Suprapubic skin (tissue), 4 donors: ENCODE measurements at places on chromosomes 6 and 20.

DNA sequence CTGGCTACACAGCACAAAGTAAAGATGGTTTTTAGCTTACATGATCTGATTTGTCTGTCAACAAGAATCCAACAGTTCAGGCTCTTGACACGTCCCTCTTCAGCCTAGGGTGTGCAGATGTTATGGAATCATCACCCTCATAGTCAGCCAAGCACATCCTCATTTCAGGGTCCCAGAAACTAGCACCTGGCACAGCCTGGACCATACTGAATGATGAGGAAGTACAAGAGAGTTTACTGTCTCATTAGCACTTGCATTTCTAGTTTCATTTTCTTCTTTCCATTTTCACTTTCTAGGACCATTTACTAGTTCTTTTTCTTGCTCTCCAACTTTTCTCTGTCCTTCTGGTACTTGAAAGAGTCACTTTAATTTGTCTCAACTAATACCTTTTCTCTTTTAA is 6.5 kb downstream of the RIPOR2 start:
- no peak for DNase-seq

- DNase-seq, result no peak
Measured at GRCh38 chr20:62183426-62184142, 756 bp downstream of the MTG2 start.

GRCh38 chr6:49072146-49072545 is 390.9 kb downstream of the MMUT start:
- DNase-seq, result no peak

- DNase-seq, result no peak
Measured at GRCh38 chr20:63787302-63787701, 43.8 kb downstream of the ZBTB46 start.

DNA sequence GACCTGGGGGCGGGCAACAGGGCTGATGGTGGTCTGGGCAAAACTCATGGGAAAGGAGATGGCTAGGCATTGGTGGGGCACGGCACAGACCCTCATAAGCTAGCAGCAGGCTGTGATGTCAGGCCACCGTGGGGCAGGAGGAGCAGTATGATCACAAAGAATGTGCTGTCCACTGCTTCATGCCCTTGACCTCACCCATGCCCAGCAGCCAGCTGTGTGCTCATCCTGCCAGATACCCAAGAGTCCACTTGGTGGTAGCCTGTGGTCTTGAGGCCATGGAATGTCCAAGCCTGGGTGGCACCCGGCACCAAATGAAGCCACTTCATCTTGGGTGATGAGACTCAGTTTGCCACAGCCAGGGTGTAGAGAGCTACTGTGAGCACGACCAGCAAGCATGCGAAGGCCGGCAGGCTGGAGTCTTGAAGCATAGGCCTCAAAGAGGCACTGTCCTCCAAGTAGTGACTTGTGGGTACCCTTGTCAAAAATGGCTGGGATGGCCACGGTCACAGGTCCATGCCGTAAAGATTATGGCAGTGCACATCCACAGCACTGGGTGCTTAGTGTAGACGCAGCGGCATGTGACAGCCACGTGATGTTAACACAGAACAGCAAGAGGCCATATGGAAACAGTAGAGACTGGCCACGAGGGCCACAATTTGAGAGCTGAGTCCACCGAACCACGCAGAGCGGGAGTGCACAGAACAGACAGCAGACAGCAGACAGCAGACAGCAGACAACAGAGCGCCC is 19.0 kb downstream of the PLAGL2 start:
- no peak for DNase-seq

- DNase-seq, result no peak
Measured at GRCh38 chr6:811831-812230, 118.9 kb upstream of the EXOC2 start.

DNA sequence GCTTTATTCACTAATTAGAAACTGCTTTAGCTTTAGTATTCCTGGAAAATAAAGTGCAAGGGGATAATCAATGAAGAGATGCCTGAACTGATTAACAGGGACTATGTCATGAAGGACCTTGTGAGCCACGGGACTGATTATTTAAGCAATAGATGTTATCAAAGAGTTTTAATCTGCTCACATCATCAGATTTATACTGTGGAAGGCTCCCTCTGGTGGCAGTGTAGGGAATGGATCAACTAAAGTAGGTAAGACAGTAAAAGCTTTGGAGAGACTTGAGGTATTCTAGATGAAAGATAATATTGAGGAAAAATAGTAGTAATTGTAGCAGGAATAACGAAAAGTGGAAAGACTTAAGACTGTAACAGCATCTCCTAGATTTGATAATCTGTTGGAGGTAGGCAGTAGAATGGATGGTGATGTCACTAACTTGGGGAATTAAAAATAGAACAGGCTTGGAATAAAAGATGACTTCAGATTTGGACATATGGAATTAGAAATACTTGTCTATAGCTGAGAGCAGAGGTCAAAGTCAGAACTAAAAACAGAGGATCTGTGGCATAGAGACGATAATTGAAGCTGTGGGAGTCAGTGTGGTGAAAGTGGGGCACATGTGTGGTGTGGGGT is 80.3 kb upstream of the HTR1E start:
- no peak for DNase-seq

DNA sequence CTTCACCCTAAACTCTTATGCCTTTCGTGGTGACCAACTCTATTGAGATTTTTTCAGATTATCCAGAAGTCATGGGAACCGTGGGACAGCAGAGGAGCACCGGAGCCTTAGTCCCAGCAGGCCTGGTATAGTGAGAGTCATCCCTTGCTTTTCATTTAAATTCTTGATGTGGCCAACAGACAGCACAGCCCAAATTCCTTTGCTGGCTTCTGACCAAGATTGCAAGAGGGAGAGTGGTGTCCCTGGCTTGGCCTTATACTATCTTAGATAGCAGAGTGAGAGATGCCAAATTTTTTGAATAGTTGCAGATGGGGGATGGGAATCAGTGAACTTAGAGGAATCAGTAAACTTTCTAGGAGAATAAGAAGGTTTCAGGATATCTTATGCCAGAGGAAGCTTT is 7.8 kb downstream of the STX11 start:
- DNase-seq, result no peak

DNA sequence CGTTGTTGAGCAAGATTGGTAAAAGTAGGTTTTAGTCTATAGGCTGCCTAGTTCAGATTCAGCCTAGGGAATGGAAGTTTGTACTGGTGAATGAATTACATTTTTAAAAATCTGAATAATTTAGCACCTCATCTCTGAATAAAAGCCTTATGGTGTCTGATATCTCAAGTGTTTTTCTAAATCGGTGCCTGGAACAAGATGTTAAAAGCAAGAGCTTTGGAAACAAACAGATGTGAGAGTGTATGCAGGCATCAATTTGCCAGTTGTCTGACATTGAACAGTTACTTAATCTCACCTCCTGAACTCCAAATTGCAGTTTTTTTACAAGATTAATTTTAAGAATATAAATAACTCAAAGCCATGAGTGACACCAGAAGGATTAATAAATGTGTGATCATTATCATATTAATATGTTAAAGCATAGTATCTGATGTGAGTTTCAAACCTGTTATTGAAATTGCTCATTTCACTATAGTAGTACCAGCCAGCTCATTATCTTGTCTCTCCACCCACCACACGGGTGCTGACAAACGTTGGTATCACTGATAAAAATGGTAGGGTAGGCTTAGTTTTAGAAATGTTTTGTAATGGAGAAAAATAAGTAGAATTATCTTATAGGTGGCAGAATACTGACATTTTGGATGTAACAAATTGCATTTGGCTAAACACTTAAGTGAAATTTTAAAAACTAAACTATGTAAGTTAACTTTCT is 157.3 kb downstream of the FAM83B start:
- DNase-seq, result no peak

DNA sequence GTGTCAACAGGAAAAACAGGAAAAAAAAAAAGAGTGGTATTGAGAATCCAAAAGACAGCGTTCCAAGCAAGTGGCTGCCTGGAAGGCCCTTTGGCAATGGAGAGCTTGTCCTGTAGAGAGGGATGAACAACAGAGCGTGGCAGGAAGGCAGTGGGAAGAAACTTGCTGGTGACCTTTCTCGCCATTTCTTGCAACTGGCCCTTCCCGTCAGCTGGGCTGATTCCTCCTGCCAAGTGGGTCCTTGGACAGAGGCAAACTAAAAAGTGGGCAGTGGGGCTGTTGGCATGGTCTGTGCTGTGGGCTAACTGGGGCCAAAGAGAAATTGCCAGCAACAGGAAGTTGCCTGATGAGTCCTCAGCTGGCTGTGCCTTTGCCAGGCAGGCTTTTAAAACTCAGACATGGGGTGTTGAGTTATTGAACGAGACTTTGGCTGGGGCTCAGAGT is 43.9 kb upstream of the CLDN20 start:
- DNase-seq, result peak; percentile 65

GRCh38 chr20:8547035-8547650 is 415.1 kb downstream of the PLCB1 start:
- DNase-seq, result no peak

- no peak for DNase-seq
Measured at GRCh38 chr20:49631061-49631716, 63.3 kb upstream of the PTGIS start.

DNA sequence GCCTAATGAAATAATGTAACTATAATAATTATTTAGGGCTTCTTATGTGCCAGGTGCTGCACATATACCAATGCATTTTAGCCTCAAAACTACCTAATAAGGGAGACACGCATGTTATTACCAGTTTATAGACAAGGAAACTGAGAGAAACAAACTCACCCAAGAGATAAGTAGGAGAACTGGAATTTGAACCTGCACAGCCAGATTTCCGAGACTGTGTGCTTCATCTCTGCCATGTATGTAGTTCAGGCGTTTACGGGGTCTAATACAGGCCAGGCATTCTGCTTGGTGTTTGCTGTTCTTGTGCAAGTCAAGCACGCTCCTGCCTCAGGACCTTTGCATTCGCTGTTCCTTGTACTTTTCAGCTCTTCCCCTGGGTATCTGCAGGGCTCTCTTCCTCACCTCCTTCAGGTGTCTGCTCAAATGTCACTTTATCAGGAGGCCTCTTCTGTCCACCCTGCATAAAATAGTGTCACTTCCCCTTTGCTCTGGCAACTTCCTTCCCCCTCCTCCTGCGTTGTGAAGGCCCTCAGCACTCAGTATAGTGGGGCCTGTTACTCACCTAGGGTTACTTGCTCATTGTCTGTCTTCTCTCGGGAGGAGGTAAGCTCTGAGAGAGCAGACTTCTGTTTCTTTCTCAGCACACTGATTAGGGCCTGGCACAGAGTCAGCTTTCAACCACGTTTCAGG is 6.1 kb upstream of the NSFL1C start:
- DNase-seq, result no peak

DNA sequence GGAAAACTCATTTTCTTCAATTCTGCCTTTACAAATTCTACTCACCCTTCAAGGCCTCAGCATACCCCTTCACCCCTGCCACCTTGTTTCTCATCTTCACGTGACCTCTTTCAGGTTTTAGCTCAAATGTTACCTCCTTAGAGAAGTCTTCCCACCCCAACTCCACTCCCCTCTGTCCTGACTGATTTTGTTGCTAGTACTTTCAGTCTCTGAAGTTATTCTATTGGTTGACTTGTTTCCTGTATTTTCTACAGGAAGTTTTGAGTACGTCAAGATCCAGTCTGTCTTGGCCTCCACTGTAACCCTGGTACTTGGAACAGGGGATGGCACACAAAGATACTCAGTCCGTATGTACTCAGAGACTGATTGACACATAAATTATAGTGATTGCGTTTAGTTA is 296.1 kb downstream of the DHX35 start:
- DNase-seq, result no peak

- DNase-seq, result no peak
Measured at GRCh38 chr6:18359237-18359885, 27.8 kb upstream of the RNF144B start.

DNA sequence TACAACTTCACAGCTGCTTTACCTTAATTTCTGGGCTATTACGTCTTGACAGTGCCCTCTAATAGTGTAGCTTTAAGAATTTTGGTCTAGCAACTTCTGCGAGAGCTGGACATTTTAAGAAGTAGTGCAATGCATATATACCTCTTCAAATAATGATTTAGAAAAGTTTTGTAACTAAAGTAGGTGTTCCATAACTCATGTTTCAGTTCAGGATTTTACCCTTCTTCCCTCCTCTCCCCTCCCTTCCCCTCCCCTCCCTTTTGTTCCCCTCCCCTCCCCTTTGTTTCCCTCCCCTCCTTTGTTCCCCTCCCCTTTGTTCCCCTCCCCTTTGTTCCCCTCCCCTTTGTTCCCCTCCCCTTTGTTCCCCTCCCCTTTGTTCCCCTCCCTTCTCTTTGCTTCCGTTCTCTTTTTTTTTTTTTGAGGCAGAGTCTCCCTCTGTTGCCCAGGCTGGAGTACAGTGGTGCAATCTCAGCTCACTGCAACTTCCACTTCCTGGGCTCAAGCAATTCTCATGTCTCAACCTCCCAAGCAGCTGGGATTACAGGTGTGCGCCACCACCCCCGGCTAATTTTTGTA is 28.8 kb upstream of the TRAM2 start:
- no peak for DNase-seq

GRCh38 chr20:47400685-47401084 is 44.2 kb upstream of the ZMYND8 start:
- DNase-seq, result no peak

DNA sequence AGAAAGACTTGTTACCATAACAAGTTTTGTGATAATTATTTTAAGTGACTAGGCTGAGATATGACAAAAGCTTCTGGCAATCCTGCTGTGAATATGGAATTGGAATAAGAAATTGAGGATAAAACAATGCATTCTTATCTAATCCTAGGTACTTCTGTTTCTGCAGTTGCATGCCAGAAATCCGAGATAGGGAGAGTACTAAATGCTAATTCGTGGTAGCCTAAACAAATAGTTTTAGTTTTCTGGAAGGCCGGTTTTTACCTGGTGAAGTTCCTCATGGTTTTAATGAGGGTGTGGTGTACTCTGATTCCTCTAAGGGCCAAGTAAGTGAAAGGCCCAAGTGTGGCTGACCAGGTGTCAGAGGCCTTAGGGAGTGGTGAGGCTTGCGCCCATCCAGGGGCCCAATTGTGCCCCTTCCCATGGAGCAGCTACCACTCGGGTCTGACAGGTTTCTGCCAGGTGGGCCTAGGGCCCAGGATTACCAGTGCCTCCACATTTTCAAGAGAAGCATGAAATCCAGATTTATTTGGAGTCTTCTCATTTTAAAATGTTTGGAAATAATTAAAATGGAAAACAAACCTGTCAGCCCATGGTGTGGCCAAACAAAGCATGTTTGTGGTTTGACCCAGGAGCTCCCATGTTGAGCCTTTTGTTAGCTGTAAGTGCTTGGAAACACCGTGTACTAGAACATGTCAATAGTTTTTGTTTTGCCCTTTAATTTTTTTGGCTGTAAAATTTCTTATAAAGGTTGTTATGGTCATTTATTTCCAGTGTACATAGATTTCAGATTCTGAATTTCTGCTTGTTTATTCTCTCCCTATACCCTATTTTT is 6.6 kb downstream of the PLCB4 start:
- DNase-seq, result no peak

DNA sequence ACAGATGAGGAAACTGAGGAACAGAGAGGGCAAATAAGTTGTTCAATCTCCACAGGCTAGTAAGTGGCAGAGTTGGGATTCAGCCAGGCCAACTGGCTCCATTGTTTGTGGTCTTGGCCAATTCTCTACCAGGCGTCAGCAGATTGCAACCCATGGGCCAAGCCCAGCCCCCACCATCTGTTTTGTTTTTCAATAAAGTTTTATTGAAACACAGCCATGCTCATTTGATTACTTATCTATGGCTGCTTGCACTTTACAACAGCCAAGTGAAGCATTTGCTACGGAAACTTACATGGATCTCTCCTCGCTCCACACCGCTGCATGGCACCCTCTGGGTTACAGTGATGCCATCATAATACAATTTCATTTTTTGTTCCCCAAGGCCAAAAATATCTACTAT is 90.8 kb downstream of the ZNF217 start:
- no peak for DNase-seq
